ENCODE measurements at places on chromosomes 1 and 21.

DNA sequence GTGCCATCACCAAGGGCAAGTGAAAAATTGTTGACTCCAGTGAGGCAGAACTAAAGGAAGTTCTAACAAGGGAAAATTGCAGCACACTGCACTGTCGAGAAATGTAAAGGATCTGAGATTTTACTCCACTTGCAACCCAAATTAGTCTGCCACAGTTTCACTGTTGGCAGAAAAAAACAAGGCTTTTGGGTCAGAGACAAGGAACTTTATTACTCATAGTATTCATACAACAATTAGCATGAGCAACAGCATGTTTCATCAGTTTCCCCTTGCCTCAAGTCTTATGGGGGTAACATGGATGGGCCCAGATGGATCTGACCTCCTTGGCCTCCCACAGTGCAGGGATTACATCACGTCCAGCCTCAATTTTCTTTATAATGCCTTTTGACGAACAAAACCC, 125.3 kb downstream of the LTN1 start:
- no peak for DNase-seq

- DNase-seq = no peak
Observed at GRCh38 chr1:46152016-46152415, 19.6 kb upstream of the PIK3R3 start.

- no peak for DNase-seq
Observed at GRCh38 chr1:14594045-14594444, 4.4 kb upstream of the KAZN start.

GRCh38 chr1:78493451-78493850, 2.7 kb downstream of the PTGFR start:
- no peak for DNase-seq

- no peak for DNase-seq
Observed at GRCh38 chr1:1612104-1612400, 3.2 kb upstream of the MIB2 start.

GRCh38 chr1:171901245-171901644, 59.9 kb downstream of the DNM3 start:
- DNase-seq = no peak

DNA sequence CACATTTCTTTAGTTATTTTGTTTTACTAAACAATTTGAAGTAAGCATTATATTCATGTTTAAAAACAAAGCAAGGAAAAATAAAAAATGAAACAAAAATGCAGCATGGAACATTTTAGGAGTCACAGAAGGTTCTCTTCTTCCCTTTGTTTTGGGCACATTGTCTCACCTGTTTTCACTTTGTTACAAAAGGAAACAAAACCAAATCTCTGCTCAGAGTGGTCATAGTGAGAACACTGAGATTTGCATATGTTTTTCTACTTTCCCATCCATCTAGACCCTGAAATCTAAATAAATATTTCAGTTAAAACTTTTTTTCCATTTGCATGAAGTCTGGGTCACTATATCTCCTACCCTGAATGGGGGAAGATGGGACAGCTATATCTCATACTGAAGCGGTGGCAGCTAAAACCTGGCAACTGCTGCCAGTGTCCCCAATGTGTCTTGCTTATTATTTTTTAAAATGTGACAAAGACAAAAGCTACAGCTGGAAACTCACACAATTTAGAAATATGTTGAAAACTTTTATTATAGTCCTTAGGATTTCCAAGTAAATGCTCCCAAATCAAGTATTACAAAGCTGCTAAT, 3.5 kb downstream of the EXOC8 start:
- no peak for DNase-seq

- no peak for DNase-seq
Observed at GRCh38 chr1:109891930-109892329, 18.7 kb upstream of the CSF1 start.

- DNase-seq = peak; percentile 86
Observed at GRCh38 chr1:152461544-152461943, 47.5 kb upstream of the CRNN start.

DNA sequence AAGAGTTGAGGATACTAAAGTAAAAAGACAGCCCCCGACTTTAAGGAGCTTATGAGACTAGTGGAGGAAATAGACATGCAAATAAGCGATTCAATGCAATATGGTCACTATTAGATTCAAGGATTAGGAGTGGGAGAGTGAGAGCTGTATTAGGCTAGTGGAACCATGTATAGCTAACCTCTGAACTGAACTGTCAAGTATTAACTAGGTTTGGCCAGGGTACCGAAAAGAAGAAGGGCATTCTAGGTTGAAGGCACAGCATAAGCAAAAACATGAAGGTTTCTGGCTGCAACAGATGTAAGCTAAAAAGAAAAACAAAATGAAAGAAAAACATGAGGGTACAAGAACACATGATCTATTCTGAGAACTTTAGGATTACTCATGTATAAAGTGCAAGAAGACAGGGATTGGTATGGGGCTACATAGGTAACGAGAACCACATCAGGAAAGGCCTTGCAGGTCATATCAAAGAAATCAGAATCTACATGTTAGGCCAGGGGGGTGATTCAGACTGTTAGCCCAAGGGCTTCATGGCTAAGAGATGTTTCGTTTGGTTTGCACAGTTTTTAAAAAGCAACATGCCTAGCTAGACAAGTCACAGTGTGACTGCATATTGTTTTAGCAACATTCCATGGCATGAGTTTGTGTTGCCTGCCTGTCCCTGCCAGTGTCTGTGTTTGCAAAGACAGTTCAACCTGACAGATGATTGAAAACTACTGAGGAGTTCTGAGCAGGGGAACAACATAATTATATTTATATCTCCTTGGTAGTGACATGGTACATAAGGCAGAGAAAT, 54.4 kb upstream of the HAO2 start:
- DNase-seq = no peak

GRCh38 chr21:42007356-42007940, 2.7 kb downstream of the ZBTB21 start:
- no peak for DNase-seq

GRCh38 chr1:236160540-236161127, 18.3 kb downstream of the GPR137B start:
- no peak for DNase-seq

DNA sequence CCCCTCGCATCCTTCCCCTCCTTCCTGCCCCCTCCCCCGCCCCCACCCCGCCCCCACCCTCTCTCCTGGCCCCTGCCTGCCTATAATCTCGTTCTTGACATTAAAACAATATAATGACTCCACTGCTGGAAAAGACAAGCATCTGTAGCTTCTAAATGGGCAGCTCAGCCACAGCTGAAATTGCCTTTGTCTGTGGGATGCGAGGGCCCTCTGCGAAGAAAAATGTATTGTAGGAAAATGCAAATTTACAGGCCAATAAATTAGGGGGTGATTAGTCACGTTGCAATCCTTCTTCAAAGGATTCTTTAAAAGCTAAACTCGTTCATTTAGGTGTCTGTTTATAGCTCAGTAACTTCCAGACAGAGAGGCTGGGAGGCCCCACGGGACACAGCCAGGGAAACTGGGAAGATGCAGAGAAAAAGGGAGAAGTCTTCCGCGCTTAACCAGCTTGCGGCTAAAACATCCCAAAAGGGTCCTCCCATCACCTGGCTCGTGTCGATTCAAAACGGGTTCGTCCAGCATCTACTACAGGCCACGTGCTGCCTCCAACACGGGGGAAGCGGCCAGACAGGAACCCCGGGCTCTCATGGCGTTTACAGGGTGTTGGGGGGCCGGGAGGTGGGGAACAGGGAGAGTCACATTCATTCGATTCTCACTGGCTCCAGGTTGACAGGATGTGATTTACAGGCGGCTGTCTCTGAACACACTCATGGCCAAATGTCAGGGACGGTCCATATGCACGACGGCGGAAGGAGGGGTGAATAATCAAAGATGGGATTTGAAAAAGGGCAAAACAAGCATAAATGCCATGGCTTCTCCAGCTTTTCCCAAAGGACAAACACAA, 100.5 kb upstream of the ZBTB40 start:
- DNase-seq = no peak

- DNase-seq = no peak
Observed at GRCh38 chr1:118739501-118739900, 248.6 kb downstream of the TBX15 start.

- no peak for DNase-seq
Observed at GRCh38 chr1:12038356-12039163, 19.3 kb downstream of the MIIP start.

- no peak for DNase-seq
Observed at GRCh38 chr1:65090406-65090805, 57.6 kb upstream of the AK4 start.

DNA sequence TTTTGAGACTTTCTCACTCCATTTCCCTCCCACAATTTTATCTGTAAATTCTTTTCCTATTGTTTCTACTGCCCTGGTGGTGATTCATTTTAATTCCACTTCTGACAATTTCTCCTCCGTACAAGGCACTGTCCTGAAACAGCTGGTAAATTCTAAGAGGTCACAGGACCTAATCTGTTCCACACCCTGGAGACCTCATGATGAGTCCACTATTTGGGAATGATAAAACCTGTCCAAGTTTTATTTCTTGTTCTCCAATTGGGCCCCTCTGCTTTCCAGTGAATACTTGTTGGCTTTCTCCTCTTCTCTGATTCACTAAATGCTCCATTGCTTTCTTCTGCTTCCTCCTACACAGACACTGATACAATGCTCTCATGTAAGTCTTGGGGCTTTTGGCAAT, 343.1 kb upstream of the DUSP10 start:
- DNase-seq = no peak

- no peak for DNase-seq
Observed at GRCh38 chr1:244758708-244759107, 76.8 kb upstream of the COX20 start.

- no peak for DNase-seq
Observed at GRCh38 chr1:109398343-109399225, 866 bp upstream of the SORT1 start.

DNA sequence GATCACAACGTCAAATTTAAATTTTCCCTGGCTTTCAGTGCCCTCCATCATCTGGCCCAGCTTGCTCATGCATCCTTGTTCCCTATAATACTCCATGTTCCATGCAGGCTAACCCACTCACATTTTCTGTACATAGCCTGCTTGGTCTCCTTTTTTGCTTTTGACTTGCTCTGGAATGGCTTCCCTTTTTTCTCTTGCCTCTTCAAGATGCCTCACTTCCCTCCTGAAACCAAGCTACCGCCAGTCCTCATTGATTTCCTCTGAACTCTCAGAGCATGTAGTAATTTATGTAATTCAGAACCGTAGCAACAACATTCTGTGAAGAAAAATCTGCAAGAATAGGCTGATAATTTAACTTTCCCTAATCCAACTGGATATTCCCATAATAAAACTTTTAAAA, 10.3 kb downstream of the CAP1 start:
- peak; percentile 39 for DNase-seq

DNA sequence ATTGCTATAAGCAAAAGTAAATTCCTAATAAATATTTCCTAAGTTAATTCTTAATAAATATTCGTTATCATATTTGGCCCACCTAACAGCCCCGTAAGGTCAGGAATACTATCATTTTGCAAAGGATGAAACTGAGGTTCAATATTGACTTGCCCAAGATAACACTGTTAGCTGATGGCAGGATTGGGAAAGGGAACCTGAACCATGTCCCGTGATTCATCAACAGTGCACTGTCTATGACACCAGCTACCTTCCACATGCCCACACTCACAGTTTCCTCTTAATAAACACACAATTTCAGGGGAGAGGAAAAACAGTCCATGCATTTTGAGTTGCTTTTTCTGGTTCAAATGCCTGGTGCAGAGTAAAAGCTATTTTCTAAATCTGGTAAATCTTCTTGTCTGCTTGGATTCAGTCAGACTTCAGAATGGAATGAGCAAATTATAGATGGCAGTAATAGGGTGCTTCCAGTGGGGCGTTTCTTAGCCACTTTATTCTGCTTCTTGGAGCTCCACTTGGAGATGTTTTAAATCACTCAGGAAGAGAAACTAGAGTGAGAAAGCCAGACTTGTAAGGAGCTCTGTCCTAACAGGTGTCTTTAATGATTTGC, 354.6 kb downstream of the PDE4B start:
- DNase-seq = no peak

GRCh38 chr1:77031106-77031662, 163.9 kb downstream of the ST6GALNAC5 start:
- no peak for DNase-seq

GRCh38 chr1:177274687-177275211, 104.0 kb downstream of the BRINP2 start:
- DNase-seq = no peak

Measured in AML-193 (cell line).